T-helper 2 cell treated with Interferon-gamma antibody and Interleukin-4, amounts not matched to agents 5 μg/mL and 100 μg/mL, for 36 hours (primary cell): ENCODE measurements at places on chromosomes 3 and 15.

DNA sequence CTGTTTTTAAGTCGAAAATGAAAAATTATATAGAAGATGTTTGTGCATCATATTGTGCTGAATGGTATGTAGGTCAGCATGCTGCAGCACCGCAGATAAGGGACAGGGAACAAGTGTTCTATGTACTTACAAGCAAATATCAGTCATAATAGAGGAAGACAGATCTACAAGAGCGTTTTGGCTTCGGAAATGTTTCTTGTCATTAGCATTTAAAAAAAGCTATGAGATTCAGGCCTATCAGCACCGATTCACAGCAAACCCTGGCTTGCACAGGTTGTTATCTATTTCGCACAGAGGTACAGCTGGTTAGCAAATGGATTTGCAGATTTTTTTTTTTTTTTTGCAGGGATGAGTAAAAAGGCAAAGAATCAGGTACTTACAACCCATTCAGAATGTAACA is 204.2 kb upstream of the TBC1D5 start:
- no peak for DNase-seq

DNA sequence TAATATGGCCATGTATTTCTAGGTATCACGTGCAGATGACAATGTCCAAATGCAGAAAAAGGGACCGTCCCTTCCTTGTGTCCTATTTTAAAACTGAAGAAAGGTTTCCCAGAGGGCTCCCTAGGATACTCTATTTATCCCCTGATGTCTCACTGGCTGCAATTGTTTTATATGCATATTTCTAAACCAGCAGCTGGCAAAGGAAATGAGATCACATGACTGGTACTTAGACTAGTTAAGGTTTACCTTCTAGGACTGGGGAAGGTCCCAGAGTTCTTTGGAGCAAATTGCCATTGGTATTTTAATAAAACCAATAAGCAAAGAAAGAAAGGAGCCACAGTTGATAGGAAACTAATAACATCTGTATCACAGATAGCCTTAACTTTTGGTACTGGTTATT is 29.5 kb downstream of the GTF2E1 start:
- DNase-seq: no peak

DNA sequence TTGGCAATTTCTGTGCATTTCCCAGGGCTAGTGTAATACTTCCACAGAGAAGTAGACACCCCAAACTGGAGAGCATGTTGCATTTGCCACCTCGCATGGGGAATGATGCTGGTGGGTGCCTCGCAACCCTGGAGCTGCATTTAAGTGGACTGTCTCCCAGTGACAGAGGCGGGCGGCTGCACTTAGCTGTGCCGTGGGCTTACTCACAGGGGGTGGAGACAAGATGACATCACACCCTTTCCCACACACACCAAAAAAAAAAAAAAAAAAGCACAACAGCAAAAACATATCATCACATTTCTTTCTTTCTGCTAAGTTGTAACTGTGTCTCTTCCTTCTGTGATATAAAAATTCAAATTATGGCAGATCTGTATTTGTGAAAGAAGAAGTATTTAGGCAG is at the start of gene ABI3BP:
Gene ABI3BP (minus strand): TSS at position 113 of the 400 bp plus-strand sequence. CDS start 37 bp downstream, at position 76.
- DNase-seq: no peak

DNA sequence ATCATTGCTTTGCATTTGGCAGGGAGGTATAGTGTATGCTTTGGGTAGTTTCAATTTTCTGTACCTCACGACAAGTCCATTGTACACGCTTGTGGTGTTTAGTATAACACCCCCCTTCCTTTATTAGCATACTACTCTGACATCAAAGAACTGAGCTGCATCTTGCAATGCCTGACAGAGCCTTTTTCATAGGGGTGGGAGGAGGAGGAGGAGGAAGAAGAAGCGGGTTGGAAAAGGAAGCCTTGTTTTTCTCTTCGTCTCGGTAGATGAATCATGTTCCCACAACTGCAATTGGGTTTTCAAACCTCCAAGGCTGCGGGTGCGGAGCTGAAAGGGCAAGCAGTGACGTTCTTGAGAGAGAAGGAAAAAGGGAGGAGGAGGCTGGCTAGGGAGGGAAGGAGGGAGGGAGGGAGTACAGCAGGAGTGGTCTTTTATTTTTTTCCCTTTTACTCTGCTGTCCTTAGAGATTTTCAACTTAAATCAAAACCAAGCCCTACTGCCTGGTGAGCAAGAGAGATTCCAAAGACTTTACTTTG is 175.7 kb downstream of the KLHL25 start:
- peak; percentile 80 for DNase-seq

DNA sequence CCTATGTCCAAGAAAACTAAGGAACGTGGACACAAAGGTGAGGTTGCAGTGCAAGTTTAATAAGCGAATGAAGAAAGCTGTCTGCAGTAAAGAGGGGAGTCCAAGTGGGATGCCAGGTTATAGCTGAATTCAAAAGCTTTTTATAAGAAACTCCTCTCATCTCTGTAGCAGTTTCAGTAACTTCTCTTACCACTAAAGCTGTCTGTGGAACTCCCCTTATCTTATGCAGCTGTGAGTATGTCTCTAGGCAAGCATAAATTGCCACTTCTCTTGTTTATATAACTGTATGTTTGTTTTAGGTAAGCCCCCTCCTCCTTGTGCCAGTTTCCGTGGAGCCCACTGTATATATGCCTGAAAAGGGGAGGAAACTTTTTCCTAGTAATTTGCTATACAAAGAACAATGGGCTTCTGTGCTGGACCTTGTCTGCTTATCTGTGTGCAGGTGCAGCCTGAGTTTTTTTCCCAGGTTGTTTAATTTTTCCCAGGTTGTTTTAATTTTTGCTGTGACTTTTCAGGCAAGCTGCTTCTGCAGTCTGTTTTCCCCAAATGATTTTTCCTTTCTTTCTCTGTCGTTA is 875.1 kb upstream of the EPHA6 start:
- no peak for DNase-seq

- DNase-seq: no peak
Observed at GRCh38 chr3:133674290-133674919, 12.7 kb upstream of the TOPBP1 start.

GRCh38 chr3:145906755-145907154 is 254.2 kb downstream of the PLOD2 start:
- no peak for DNase-seq

GRCh38 chr15:42375252-42375651 is 16.0 kb downstream of the CAPN3 start:
- DNase-seq: no peak

- no peak for DNase-seq
Observed at GRCh38 chr3:14280326-14280725, 101.7 kb downstream of the LSM3 start.

- no peak for DNase-seq
Observed at GRCh38 chr15:65978110-65978509, 108.8 kb downstream of the RAB11A start.

DNA sequence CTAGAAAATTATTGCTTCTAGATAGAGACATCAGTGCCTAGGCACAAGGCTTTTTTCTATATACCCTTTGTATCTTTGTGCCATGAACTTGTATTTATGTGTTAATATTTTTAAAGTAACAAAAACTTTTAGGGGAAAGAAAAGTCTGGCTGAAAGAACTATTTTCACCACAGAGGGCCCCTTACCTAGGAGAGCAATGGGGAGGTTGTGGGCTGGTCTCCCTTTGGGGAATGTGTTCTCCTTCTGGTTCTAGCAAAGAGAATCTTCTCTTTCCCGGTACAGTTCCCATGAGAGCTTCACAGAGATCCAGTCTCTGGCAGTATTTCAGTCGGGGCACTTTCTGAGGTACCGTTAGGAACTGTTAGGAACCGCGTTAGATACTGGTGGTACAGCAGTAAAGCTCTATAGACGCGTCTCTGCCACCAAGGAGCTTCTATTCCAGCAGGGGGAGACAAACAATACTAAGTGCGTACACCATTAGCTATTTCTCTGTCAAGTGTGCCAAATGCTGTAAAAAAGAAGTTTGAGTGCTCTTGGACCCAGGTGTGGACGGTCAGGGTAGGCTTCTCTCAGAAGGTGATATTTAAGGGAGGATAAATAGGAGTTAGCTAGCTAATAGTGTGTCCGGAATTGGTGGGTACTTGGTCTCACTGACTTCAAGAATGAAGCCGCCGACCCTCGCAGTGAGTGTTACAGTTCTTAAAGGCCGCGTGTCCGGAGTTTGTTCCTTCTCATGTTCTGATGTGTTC is 4.6 kb upstream of the EPB42 start:
- peak; percentile 37 for DNase-seq

GRCh38 chr3:42749753-42750231 is 23.3 kb downstream of the CCDC13 start:
- DNase-seq: no peak

DNA sequence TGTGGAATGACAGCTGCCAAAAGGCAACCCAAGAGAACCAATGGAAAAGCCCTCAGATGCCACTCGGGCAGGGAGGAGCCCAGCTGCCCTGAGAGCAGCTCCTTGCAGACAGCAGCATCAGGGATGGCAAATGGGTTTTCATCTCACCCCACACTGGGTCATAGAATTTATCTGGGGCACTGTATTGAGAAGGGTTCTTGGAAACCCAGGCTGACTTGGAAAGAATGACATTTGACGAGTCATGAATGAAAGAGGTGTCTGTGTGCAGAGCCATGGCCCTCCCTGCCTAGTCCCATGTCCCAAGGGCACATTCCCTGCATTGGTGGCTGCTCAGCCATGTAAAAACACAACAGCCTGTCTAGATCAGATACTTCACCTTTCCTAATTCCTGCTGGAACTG is 157.9 kb upstream of the BHLHE40 start:
- no peak for DNase-seq

GRCh38 chr15:52288051-52288942 is 7.3 kb downstream of the MYO5C start:
- no peak for DNase-seq

DNA sequence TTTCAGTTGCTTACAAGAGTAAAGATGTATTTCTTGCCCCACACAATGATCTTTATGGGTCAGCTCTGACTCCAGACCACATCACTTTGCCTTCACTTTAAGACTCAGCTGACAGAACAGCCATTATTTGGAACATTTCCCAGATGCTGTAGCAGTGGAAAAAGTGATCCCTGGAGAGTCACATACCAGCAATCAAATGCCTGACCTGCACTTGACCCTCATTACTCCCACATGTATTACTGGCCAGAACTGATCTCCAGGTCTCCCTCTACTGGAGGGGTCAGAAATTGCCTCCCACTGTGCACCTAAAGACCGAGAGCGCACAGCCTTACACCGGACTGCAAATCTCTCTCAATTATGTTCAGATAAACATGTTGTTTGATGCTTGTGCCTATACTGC is 88.6 kb upstream of the ZNF385D start:
- DNase-seq: no peak

DNA sequence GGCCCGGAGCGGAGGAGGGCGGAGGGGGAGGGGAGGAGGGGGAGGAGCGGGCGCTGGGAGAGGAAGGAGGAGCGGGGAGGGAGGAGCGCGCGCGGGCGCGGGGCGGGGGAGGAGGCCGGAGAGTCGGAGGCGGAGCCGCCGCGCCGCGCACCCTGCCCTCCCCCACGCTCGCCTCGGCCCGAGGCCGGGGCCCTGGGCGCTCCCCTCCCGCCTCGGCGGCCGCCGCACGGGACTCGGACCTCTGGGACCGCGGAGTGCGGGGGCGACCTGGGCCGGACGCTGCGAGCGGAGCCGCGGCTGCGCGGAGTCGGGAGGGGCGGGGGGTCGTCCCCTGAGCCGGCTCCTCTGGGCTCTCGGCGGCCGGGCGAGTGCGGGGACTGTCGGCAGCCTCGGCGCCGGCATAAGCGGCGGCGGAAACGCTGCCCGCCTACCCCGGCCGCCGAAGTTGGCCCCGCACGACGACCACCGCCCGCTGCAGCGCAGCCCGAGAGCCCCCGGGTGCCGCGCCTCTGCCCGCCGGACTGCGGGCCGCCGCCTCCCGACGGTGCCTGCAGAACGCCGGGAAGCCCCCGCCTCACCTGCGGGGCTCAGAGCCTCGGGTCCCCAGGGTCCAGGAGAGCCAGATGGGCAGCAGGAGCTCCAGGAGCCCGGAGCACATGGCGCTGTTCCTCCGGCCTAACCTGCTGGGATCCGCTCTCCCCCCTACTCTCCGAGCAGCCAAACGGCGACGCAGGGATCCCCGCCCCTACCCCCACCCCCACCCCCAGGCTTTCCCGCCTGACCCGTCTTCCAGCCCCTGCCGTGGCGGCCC is 406 bp upstream of the GABRB3 start:
- DNase-seq: no peak

DNA sequence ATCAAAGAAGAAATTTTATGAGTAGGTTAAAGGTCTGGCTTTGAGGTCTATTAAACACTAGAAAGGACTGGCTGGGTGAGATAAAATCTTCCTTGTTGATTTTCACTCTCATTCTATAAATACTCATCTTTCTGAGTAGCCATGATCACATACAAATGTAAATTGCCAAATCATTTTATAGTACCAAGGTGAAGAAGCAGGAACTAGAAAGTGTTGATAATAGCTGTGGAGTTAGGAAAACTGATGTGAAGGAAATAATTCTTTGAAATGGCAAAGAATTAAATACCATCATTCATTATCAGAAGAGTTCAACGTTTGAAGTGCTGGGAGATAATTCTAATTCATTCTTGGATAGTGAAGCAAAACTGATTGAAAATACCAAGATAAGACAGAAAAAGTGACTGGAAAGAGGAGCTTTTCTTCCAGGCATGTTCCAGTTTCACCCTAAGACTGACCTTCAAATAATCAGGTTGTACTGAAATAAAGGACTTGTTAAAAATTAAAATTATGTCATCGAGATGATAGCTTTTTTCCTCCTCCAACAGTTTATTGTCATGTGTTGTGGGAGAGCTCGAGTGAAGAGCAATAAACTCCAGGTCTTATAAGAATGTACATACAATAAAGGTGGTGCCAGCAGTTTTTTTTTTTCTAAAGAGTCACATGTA is 17.4 kb downstream of the THBS1 start:
- DNase-seq: no peak

DNA sequence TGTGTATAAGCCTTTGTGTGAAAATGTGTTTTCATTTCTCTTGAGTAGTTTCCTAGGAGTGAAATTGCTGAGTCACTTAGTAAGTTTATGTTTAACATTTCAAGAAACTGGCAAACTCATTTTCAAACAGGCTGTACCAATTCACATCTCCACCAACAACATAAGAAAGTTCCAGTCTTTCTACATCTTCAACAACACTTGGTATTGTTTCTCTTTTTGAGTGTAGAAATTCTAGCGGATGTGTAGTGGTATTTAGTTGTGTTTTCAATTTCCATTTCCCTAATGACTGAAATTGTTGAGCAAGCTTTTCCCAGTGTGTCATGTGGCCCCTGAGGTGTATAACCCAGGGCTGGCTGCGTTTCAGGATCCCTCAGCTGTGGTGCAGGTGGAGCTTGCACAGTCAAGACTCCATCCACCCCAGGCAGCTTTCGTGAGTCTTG is 258.5 kb downstream of the PDCD6IP start:
- peak; percentile 22 for DNase-seq

- peak; percentile 21 for DNase-seq
Observed at GRCh38 chr3:106007512-106007911, 138.7 kb upstream of the CBLB start.

GRCh38 chr3:24440760-24441464 is 53.7 kb downstream of the THRB start:
- DNase-seq: no peak
